ENCODE measurements at places on chromosomes 6 and 20. TPM values are rescaled to one million over a fixed set of nuclear protein-coding genes. Genes with fewer than 3 reads are reported as not detected.

DNA sequence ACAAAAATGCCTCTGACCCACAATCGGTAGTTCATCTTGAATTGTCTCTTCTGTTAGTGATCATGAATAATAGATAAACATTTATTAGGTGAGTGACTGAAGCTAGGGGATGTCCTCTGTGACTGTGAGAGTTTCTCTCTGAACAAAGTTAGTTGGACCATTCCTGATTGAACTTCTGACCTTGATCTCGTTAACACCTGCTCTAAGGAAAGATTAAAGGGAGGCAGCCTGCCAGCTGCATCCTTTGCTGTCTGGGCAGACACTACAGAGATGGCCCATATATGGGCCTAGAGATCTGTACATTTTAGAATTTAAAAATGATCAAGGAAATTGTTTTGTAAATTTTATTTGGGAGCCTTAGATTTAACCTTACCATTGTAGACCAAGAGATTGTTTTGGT is 27.3 kb downstream of the MAPK14 start:
- DNase-seq: no peak

DNA sequence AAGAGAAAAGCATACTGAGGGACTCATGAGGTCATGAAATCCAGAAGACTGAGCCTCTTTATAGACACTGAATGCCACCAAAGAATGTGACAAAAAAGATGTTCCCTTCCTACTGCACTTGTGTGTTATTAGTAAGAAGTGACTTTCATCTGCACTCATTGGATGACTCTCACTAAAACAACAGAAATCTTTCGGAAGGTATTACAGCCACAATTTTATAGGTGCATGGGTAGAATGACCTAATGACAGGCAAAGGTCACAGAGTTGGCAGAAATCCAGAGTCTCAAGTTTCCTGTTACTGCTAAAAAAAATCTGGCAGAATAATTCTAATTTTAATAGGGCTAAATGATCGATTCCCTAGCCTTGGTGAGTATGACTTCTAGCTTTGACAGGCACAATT is 13.3 kb downstream of the PKHD1 start:
- DNase-seq: no peak

DNA sequence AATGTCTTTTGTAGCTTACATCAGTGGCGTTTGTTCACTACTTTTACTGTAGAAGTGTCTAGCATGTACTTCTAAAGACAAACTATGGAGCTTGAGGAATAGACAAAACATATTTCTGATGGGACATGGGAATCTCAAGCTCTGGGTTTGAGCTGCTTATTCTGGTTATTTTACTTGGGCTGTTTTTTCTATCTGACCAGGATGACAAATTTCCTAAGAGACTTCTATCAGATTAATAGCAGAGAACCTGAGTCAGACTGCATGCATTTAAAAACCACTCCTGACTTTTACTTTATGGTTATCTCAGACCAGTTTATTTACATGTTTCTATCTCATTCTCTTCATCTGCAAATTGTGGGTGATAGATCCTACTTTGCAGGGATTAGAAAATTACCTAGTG is 1282.3 kb upstream of the GJE1 start:
- DNase-seq: no peak

- no peak for DNase-seq
Observed at GRCh38 chr6:14798594-14798982, 447.3 kb upstream of the JARID2 start.

GRCh38 chr6:166969390-166970002 is 13.1 kb upstream of the RNASET2 start:
- DNase-seq: no peak

DNA sequence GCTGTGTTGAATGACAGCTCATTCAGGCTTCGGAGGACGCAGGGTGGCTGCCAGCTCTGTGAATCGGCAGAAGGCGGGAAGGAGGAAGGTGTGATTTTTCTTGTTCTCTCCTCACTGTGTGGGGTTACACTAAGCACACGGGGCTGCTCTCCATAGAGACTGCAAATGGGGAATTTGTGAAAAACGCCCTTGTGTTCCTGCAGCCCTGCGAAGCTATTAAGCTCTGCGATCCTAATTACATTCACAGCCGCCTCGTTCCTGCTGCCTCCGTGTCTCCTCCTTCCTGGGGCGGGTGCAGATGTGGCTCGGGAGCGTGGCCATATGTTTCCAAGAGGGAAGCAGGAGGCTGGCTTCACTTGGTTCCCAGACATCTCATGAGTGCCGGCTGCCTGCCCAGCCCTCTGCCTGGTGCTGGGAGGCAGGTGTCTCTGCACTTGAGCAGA is 124.0 kb downstream of the TOX2 start:
- no peak for DNase-seq

- DNase-seq: no peak
Observed at GRCh38 chr6:170045563-170045960, 245.3 kb downstream of the DLL1 start.

DNA sequence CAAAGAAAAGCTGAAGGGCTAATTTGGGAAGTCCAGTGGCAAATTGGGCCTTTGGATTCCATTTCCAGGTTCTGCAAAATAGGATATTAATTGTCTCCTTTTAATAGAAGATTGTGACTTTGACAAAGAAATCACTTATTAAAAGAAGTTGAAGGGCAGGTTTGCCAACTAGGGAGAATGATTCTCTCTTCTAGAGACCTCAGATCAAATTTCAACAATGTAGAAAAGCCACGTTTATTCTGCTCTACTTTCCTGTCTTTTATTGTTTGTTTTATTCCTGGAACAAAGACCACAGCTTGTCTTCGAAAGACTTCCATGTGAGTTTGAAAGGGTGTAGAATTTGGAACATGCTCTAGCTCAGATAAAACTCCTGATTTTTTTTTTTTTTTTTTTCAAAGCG is 65.5 kb upstream of the PRL start:
- DNase-seq: no peak

EFHC1 gene
- total RNA-seq: 4.3 TPM

MUCL3 gene
- total RNA-seq: 0.11 TPM

CCN2 gene
- 29.3 TPM for total RNA-seq
